Esophagus mucosa (tissue), 1 donor: ENCODE measurements at places on chromosomes 1 and 21. TPM values are rescaled to one million over a fixed set of nuclear protein-coding genes. Genes with fewer than 3 reads are reported as not detected.
A peak's percentile ranks its signal among the peaks of the same experiment; 100 is the strongest.

GRCh38 chr21:36508948-36509347 lies 29.0 kb upstream of the CLDN14 start:
- ATAC-seq: no peak

- ATAC-seq: no peak
Observed at GRCh38 chr1:172487550-172487949, 43.7 kb upstream of the PIGC start.

Gene FOXD3
- total RNA-seq: not detected

Gene SUSD4
- total RNA-seq: 42.2 TPM

Gene SLC35F3
- 0.68 TPM for total RNA-seq

Gene OR2L13
- not detected for total RNA-seq

- peak; percentile 4 for ATAC-seq
Observed at GRCh38 chr1:11641776-11642305, 12.4 kb downstream of the FBXO2 start.

- ATAC-seq: peak; percentile 84
Observed at GRCh38 chr1:216464489-216464888, 41.2 kb upstream of the USH2A start.

Gene LEMD1
- total RNA-seq: 6.1 TPM

Gene PPIAL4G
- total RNA-seq: not detected

DNA sequence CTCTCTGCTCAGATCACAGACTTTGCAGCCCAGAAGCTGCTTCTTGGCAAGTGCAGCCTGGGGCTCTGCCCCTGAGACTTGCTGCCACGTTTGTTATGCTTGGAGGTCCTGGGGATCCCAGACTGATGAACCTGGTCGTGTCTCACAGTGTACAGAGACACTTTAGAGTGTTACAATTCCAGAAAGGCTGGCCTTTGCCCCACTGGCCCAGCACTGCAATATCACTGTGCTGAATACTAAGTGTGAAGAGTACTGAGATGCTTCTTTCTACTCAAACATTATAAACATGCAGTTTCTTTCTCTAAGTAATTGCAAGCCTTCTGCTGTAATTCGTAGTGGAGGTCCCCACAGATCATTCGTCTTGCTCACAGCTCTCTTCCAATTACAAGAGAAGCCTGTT lies 133.2 kb downstream of the MAP3K21 start:
- ATAC-seq: no peak
